Amniotic stem cell (primary cell): ENCODE measurements at places on chromosomes 2 and 18.

GRCh38 chr2:189868896-189869295 lies 84.6 kb downstream of the PMS1 start:
- DNase-seq: no peak

DNA sequence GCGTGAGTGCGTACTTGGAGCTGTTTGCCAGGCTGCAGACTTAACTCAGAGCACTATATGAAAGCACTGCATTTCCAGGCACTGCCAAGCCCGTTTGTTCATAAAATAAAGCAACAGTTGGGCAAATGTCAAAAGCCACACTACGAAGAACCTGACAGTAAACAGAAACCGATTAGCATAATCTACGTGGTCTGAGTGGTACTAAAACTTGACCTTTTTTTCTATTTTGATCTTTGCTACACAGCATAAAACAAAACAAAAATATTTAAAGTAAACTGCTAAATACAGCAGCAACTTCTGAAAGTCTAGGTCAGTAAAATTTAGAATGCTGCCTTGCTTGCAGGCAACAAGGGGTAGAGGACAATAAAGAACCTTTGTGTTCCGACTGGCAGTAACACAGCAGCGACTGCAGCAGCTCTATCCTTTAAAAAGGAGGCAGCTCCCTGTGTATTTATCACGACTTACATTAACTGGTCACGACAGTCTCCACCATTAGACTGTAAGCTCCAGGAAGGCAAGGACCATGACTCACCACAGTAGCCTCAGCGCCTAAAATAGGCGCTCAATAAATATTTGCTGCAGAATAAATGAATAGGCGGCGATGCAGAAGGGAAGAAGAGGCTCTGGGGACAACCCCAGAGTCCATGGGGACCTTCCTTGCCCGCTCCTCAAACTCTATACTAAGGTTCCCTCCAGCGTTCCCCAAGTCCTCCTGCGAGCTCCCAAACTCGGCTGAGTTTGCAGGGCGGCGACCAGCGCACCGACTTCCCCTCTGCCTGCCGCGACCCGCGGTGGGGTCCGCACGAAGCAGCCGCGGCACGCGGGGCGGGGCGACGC lies 902 bp downstream of the SS18 start:
- DNase-seq: no peak

- DNase-seq: no peak
These were observed 39.2 kb downstream of the HK2 start for GRCh38 chr2:74873012-74873665.

- no peak for DNase-seq
These were observed 15.2 kb downstream of the GALNT3 start for GRCh38 chr2:165778653-165779451.

DNA sequence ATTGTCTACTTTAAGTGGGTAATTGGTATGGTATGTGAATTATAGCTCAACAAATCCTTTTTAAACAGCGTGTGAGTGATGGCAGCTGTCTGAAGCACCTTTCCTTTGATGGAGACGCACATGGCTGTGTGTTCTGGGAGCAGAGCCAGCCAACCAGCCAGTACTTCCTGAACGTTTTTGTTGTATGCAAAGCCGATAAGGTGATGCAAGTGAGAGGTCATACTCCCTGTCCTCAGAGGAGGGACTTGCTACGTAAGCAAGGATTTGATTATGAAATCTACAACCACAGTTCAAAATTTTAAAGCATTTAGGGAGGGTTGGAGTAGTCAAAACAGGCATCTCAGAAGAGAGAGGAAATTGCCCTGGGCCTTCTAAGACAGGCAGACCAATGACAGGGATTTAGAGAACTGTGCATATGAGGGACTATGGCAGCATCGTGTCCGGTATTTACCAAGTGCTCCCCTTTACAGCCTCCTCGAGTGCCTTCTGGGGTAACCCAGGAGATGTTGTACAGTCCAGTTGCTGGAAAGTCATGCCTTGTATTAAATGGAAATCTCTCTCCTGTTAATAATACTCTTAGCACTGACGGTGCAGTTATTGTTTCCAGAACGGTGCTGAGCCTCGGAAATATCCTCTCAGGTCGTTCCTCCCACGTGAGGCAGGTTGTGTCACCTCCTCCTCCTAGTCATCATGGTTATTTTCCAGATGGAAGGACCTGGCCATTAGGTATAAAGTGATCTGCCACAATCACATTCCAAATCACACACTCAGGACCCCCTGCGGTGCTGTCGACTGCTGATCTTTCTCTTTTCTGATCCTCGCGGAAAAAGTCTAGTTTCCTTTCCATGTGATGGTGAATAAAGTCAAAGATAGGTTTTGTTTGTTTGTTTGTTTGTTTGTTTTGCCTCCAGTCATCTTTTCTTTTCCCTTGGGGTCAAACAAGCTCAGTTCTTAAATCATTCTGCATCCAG lies 28.4 kb downstream of the ARHGEF4 start:
- DNase-seq: no peak

GRCh38 chr2:238235331-238235732 lies 4.5 kb downstream of the HES6 start:
- DNase-seq: no peak

- no peak for DNase-seq
These were observed 12.6 kb upstream of the RAB1A start for GRCh38 chr2:65142515-65142914.

DNA sequence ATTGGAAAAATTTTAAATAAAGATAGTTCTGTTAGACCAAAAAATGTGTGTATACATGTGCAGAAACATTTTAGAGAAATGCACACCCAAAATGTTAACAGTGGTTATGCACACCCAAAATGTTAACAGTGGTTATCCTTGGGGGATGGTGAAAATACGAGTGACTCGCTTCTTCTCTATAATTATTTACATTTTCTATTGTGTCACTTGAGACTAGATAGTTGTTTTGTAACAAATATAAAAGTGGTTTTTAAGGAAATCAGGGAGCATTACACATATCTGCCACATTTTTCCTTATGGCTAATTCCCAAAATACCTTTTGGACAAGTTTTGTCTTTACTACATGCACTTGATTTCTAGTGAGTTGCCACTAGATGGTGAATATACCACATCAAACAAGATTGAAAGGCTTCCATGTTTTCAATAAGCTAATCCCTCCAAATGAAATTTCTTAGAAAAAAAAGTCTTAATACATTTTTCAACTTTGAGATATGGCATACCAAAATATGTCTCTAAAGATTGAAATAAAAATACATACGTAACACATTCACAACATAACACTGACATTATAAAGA lies 9.0 kb upstream of the HIBCH start:
- no peak for DNase-seq

DNA sequence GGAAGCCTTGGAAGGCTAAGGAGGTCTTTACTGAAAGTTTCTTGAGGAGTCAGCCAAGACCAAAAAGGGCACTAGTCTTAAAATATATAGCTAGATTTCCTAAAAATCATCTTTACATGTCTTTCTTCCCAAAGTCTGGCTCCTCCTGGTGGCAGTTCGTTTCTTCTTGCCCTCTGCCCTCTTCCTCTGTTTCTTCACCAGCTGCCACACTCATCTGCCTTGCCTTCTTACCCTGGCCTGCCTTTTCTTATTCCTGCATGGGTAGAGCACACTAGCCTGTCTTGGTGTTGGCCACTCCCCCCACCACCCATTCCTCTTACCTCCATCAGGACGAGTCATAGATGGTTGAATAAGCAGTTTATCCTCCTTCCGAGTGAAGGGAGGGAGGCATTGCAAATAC lies 129.8 kb downstream of the RAPGEF4 start:
- no peak for DNase-seq

- DNase-seq: no peak
These were observed 280.2 kb downstream of the KCNJ3 start for GRCh38 chr2:154978710-154979109.

- DNase-seq: no peak
These were observed 210.9 kb upstream of the PKDCC start for GRCh38 chr2:41836948-41837347.
